Small intestine (tissue), 16 donors: ENCODE measurements at places on chromosomes 2 and 18. TPM values are rescaled to one million over a fixed set of nuclear protein-coding genes. Genes with fewer than 3 reads are reported as not detected.
A peak's percentile ranks its signal among the peaks of the same experiment; 100 is the strongest.

Gene ALPG
- polyA plus RNA-seq, result not detected

DNA sequence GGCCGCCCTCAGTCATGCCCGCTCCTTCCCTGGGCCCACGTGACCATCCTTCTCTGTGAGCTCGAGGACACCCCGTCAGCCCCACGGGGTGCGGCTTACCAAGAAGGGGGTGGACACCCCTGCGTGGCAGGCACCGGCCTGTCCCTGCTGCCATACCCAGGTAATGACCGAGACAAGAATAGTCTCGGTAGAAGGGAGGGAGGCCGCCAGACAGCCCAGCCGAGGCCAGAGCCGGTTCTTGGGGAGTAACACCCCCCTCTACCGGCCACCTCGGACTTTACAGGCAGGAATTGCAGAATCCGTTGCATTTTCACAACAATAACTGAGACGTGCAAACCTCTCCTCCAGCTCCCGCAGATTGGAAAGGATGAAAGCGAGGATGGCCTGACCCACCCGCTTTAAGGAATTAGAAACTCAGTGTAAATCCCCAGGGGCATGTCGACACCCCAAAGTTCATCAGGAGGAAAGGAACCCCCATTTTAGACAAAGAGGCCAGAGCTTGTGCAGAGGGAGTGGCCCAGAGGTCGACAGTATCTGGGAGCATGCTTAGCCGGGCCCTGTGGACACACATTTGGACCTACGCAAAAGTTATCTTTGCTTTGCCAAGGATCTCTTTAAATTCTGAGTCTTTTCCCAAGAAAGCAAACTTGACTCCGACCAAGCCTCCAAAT, 60.1 kb upstream of the GLI2 start:
- no peak overlapping the region for H3K27ac ChIP-seq
- H3K4me1 ChIP-seq, result no peaks in the 10 kb centered on the region
- H3K4me3 ChIP-seq, result no peak overlapping the region
- no peaks in the 10 kb centered on the region for H3K36me3 ChIP-seq

GRCh38 chr2:151470556-151470955, 60.9 kb downstream of the RIF1 start:
- H3K4me3 ChIP-seq, result no peak overlapping the region
- no peaks in the 10 kb centered on the region for H3K4me1 ChIP-seq
- H3K27me3 ChIP-seq, result no peaks in the 10 kb centered on the region

Gene NTSR2
- polyA plus RNA-seq, result not detected

GRCh38 chr2:38121481-38121880, 45.5 kb upstream of the CYP1B1 start:
- no peaks in the 10 kb centered on the region for H3K27me3 ChIP-seq
- H3K27ac ChIP-seq, result no peak overlapping the region
- no peaks in the 10 kb centered on the region for H3K4me1 ChIP-seq

- no peak overlapping the region for H3K27ac ChIP-seq
- H3K4me3 ChIP-seq, result no peak overlapping the region
- H3K36me3 ChIP-seq, result no peaks in the 10 kb centered on the region
- H3K27me3 ChIP-seq, result no peaks in the 10 kb centered on the region
Measured at GRCh38 chr2:229610872-229611271, 103.5 kb downstream of the DNER start.

DNA sequence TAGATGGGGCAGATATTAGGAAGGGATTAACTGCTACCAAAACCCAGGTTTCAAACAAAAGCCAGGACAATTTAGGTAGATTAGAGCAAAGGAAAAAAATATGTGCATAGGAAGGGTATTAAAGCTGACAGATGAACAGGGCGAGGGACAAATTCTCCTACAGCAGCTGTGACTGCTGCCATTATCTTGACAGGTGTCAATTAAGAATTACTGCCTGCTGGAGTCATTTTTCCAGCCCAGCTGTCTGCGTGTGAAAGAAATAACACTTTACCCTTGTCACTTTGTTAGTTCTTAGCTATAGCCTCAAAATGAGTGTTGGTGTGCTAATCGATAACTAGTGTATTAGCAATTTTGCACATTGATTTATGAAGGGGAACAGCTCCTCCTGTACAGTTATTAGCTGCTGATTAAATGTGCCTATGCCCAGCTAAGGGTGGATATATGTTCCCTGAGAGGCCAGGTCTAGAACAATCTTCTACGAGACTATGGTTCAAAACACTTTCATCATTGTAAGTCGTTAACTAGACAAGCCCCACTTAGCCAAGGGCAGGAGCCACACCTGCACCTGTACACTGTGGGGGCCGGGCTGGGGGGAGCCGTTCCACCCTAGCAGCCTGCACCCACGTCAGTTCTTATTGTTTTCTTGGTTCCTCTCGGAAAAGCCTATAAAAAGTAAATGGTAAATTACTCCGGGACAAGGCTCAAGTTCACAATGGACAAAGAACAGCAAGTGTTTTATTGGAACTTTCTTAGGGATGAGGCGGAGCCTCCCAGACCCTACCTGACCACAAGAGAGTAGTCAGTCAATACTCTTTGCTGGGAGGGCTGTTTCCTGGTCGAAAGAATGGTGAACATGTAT, 7.7 kb downstream of the TSHZ1 start:
- peak overlapping the region; percentile 63 for H3K27ac ChIP-seq
- H3K4me1 ChIP-seq, result peaks cover 24% of the 10 kb centered on the region
- peaks cover 5% of the 10 kb centered on the region for H3K36me3 ChIP-seq
- no peak overlapping the region for H3K4me3 ChIP-seq

- H3K27ac ChIP-seq, result no peak overlapping the region
- no peak for DNase-seq
- no peaks in the 10 kb centered on the region for H3K27me3 ChIP-seq
- H3K4me3 ChIP-seq, result no peak overlapping the region
- H3K4me1 ChIP-seq, result peaks cover 4% of the 10 kb centered on the region
Measured at GRCh38 chr18:3706279-3707097, 256.5 kb downstream of the TGIF1 start.

DNA sequence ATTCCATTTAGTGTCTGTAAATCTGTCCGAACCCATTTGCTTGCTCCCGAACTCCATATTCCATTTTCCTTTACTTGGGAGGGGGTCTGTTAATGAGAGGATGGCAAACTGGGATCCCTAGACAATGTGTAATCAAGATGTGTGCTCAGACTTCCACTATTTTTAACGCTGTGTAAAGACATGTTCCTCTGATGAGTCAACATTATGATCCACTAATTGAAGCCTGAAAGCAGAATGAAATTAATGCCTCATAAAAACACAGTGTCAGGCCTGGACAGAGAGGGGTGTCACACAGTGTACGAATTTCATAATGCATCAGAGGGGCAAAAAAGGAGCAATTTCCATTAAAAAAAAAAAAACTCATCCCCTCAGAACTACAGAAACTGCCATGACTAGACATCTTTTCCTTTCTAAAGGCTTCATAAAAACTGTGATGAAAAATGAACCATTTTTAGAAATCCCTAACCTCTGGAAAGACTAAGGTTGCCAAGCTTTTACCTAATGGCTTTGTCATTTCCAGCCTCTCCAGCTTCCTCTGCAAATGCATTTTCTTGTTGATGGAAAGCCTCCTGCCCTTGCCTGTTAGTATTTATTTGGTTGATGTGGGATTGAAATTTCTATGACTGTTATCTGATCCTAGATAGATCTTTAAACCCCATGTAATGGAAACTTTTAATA, 209.2 kb upstream of the DCC start:
- H3K36me3 ChIP-seq, result no peaks in the 10 kb centered on the region
- H3K27me3 ChIP-seq, result no peaks in the 10 kb centered on the region
- no peaks in the 10 kb centered on the region for H3K4me1 ChIP-seq
- H3K4me3 ChIP-seq, result no peak overlapping the region
- H3K27ac ChIP-seq, result no peak overlapping the region

Gene ABCG5
- polyA plus RNA-seq, result 17.8 TPM

DNA sequence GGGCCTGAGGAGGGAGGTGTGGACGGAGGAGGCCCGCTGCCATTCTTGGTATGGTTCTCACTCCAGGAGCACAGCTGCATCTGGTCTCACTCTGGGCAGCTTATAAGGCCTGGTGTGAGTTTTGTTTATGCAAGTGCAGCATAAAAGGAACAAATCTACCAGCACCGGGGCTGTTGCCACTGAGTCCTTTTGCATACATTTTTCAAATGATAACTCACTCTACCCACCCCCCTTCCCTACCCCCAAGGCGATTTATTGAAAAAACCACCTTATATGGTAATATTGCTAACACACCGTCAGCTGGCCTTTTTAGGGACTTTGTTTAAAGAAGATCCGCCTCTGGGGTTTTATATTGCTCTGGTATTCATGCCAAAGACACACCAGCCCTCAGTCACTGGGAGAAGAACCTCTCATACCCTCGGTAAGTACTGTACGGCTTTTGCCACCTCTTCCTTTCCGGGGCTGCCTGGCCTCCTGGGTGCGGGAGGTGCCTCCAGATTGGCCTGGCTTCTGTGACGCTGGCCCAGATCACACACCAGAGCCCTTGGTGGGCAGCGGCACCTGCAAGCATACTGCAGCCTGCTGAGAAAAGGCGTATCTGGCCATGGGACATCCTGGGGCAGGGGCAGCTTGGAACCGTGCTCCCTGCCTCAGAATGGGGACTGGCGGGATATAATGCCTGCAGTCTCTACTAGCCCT, at the start of gene ACTG2:
Gene ACTG2 (plus strand): TSS at position 378 of the 699 bp plus-strand sequence. CDS start 8,304 bp downstream, outside the sequence.
- peaks cover 3% of the 10 kb centered on the region for H3K36me3 ChIP-seq
- H3K4me3 ChIP-seq, result peak within 1 kb of the TSS; percentile 44
- H3K4me1 ChIP-seq, result no peaks in the 10 kb centered on the region
- DNase-seq, result no peak

Gene NEB
- polyA plus RNA-seq, result 1.1 TPM

GRCh38 chr2:101693991-101694588, 3.4 kb upstream of the MAP4K4 start:
- no peak overlapping the region for H3K4me3 ChIP-seq
- H3K36me3 ChIP-seq, result no peaks in the 10 kb centered on the region
- no peak overlapping the region for H3K27ac ChIP-seq
- H3K4me1 ChIP-seq, result peaks cover 2% of the 10 kb centered on the region
- H3K27me3 ChIP-seq, result no peaks in the 10 kb centered on the region

DNA sequence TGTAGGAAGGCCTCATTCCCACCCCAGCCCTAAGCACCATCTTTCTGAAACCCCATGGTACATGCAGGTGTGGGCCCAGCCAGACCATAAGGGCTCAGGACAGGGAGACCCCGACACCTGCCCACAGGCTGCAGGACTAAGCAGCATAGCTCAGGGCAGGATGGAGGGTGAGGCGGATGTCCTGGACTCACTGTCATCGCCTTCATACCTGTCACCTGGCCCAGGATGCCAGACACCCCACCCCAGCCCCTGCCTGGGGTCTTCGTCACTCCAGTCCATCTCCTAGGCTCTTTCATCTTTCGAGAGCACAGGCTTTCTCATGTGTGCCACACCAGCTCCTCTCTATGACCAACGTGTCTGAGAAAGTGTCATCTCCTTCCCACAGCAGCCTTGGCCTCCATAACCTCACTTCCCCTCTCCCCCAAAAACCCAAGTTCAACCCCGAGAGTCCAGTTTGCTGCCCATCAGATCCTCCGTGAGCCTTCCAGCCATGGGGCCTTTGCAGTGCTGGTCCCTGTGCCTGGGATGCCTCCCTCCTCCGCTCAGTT, 71.5 kb downstream of the EMX1 start:
- no peaks in the 10 kb centered on the region for H3K4me1 ChIP-seq
- DNase-seq, result no peak
- H3K4me3 ChIP-seq, result no peak overlapping the region
- no peaks in the 10 kb centered on the region for H3K27me3 ChIP-seq
- no peaks in the 10 kb centered on the region for H3K36me3 ChIP-seq

Gene SFT2D3
- polyA plus RNA-seq, result 7.4 TPM

Gene SIX3
- not detected for polyA plus RNA-seq

DNA sequence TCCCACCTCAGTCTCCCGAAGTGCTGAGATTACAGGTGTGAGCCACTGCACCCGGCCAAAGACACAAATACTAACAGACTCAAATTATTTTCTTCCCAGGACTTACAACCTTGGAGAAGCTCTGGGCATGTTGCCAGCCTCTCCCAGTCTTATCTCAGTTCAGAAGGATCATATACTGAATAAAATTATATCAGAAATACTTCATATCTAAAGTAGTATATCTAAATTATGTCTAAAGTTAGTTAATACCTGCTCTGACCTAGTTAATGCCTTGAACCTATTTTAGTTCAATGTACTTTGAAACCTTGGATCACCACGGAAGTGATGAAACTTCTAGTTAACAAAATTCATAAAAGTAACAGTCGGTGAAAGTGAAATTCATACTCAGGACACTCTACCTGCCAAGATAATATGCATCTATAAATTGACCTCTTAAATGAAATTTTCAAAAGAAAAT, 34.4 kb upstream of the CYBRD1 start:
- peaks cover 3% of the 10 kb centered on the region for H3K4me1 ChIP-seq
- H3K36me3 ChIP-seq, result no peaks in the 10 kb centered on the region
- H3K27ac ChIP-seq, result peak overlapping the region; percentile 24

DNA sequence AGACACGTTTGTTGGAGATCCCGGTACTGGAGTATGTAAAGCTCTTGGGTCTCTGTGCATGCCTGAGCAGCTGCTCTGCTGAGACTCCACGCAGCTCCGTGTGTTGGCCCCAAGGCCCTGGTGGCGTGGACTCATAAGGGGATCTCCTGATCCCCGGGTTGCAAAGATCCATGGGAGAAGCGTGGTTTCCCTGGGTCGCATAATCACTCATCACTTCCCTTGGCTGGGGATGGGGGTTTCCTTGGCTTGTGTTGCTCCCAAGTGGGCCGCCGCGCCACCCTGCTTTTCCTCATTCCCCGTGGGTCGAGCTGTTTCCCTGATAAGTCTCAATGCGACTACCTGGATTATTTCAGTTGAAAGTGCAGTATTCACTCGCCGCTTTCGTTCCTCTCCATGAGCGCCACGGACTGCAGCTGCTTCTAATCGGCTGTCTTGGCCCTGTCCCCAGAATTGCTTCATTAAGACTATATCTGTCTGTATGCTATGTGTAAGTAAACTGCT, 76.0 kb downstream of the EPC2 start:
- H3K36me3 ChIP-seq, result no peaks in the 10 kb centered on the region
- H3K27me3 ChIP-seq, result no peaks in the 10 kb centered on the region
- H3K4me3 ChIP-seq, result no peak overlapping the region
- peaks cover 4% of the 10 kb centered on the region for H3K4me1 ChIP-seq

- H3K27me3 ChIP-seq, result no peaks in the 10 kb centered on the region
- peaks cover 10% of the 10 kb centered on the region for H3K4me1 ChIP-seq
- H3K27ac ChIP-seq, result no peak overlapping the region
- no peaks in the 10 kb centered on the region for H3K36me3 ChIP-seq
- no peak overlapping the region for H3K4me3 ChIP-seq
- peak; percentile 35 for DNase-seq
Measured at GRCh38 chr2:41836948-41837347, 210.9 kb upstream of the PKDCC start.

DNA sequence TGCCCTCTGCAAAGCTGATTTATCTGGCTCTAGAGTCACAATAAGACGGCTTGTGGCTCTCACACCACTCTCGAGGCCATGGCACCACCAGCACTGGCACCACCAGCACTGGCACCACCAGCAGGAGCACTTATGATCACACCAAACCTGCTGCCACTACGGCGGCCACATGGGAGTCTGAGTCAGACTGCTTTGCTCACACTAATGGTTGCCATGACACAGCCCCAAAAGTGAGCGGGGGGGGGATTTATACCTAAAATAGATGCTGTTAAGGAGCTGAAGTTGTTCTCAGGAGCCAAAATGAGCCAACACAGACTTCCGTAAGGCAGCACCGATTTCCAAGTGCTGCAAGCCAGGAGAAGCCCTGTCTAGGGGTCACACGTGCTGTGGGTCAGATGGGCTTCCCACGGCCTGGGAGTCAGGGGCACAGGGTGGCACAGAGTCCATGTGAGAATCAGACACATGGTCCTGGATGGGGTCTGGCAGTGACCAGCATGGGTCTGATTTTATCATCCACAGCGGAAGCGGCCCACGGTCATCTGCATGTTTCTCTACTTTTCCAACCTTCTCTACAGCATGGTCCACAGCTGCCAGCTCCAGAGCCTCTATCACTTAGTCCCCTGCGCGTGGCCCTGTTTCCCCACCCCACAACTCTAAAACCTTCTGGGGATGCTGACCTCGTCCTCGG, 16.7 kb downstream of the DNMT3A start:
- no peak overlapping the region for H3K4me3 ChIP-seq
- H3K27me3 ChIP-seq, result no peaks in the 10 kb centered on the region
- H3K27ac ChIP-seq, result no peak overlapping the region
- no peaks in the 10 kb centered on the region for H3K4me1 ChIP-seq
- no peak for DNase-seq
- peaks cover 48% of the 10 kb centered on the region for H3K36me3 ChIP-seq
